Heart right ventricle (tissue), 16 donors: ENCODE measurements at places on chromosomes 5 and 9. TPM values are rescaled to one million over a fixed set of nuclear protein-coding genes. Genes with fewer than 3 reads are reported as not detected.

The CDH9 gene
- total RNA-seq = not detected

The PCDHA5 gene
- total RNA-seq = not detected

The SKIC3 gene
- total RNA-seq = 61.7 TPM

The FASTKD3 gene
- total RNA-seq = 4.0 TPM

The PCDHGA10 gene
- 7.1 TPM for total RNA-seq

The MARCHF3 gene
- total RNA-seq = 42.1 TPM

The ACTBL2 gene
- not detected for total RNA-seq
